Esophagus squamous epithelium (tissue), 5 donors: ENCODE measurements at places on chromosomes 13 and 19.
A peak's percentile ranks its signal among the peaks of the same experiment; 100 is the strongest.

DNA sequence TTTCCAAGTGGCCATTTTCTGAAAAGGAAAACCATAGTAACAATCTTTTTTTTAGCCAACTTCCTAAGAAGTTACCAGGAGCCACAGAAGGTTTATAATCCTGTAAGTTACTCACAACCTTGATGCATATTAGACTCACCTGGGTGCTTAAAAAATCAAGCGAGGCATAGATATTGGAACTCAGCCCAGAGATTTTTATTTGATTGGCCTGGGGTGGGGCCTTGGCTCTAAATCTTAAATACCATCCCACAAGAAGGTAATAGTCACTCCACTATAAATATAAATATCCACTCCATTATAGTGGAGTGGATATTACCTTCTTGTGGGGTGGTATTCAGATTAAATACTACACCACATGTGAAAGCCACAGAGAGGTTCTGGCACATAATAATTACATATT, 429.6 kb downstream of the RFC3 start:
- no peak for DNase-seq

DNA sequence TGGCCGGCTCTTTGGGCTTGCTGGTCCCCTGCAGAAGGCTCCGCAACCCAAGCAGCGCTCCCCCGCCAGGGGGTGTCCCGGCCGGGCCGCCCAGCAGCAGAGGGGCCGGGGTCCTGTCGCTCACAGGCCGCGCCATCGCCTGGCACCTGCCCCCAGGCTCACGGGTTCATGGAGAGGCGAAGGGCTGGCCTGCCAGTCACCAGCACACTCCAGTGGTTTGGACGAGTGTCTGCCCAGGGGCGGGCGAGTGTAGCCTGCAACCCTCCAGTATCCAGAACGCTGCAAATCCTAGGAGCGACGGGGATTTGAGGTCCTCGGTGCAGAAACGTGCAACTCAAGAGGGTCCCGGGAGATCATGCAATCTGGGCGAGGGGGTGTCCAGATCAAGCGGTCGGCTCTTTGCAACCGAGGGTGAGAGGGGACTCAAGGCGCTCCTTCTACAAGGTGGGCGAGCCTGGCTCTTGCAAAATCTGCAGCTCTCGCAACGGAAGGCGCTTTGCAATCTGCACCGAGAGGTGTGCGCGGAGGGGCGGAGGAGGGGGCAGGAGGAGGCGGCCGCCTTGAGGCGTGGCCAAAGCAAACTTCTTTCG, at the start of gene DBP:
Gene DBP, minus strand, starts transcription at position 521 of the 590 bp plus-strand sequence. Its CDS starts 385 bp downstream, at position 136.
- DNase-seq: peak; percentile 93

- no peak for DNase-seq
Observed at GRCh38 chr19:58406818-58407657, 1.4 kb upstream of the ZNF584 start.

DNA sequence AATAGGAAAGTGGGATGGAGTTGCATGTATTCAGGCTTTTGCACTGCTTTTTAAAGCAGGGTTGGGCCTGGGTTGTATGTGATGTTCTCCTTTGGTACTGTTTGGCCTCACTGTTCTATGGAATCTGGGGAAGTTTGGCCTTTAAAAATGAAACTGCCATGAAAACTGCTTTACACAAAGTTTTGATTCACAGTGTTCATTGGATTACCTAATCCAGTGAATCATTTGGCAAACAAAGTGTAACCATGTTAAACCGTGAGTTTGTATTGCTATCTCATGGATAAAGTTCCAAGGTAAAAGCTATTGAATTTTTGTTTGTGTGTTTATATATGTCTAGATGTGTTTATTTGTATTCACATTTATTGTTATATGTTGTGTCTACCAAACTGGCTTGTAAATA, 1658.6 kb downstream of the OLFM4 start:
- no peak for DNase-seq

DNA sequence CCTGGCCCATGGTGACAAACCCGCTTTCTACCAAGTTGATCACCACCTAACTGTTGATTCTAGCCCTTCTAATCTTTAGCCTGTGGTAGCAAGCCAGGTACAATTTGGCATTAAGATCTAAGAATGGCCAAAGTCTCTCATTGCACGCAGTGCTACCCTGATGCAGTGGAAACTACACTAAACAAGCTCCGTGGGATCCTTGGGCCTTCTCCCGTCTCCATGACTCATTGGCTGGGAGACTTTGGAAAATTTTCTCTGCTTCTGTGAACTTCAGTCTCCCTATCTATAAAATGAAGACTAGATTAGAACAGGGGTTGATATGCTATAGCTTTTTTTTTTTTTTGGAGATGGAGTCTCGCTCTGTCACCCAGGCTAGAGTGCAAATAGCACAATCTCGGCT, 223.0 kb downstream of the TSHZ3 start:
- no peak for DNase-seq

GRCh38 chr13:76644906-76645305, 241.3 kb downstream of the KCTD12 start:
- no peak for DNase-seq

- no peak for DNase-seq
Observed at GRCh38 chr13:25372284-25373081, 709 bp downstream of the ATP8A2 start.

DNA sequence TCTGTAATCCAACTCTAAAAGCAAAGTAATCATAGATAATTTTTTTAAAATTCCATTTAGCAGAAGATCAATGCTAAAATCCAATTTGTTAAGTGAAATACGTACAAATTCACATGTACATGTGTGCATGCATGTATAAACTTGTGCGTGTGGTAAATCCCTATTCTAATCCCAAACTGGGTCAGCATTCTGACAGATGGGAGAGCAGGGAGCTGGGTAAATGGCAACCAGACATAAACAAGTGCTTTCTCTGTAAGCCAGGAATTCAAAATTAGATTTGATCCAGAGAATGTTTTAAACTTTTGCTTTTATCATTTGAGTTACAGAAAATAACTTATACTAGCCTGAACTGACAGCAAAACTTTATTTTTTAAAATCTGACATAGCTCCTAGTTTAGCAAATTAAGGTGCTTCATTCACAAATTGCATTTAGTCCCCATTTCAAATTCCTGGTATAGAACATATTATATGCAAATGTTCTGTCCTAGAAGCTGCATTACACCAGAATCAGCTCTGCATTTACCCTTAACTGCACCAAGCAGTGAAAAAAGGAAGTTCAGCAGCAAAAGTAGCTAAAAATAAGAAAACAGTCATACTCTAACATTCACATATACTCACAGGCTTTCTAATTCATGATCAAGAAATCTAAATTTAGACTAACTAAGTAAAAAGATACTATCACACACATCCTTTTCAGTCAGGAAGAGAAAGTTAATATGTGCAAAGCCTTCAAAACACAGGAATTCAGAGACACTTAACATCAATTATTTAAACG, 32.6 kb downstream of the UBL3 start:
- DNase-seq: no peak

DNA sequence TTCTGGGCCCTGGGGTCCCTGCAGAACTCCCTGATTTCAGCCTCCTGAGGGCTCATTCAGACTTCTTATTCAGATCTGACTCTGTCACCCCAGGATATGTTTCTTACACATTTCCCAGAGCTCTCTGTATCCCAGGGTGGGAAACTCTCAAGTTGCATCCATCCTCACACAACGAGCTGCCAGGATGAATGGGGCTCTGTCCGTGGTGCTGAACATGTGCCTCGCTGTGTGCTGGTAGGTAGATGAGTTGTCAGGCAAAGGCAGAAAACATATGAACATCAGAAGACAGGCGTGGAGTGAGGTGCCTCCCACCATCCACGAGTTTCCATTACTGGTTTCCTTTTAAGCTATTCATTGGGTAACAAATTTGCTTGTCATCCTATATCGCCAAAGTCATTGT, 11.4 kb upstream of the IGFL1 start:
- DNase-seq: no peak

DNA sequence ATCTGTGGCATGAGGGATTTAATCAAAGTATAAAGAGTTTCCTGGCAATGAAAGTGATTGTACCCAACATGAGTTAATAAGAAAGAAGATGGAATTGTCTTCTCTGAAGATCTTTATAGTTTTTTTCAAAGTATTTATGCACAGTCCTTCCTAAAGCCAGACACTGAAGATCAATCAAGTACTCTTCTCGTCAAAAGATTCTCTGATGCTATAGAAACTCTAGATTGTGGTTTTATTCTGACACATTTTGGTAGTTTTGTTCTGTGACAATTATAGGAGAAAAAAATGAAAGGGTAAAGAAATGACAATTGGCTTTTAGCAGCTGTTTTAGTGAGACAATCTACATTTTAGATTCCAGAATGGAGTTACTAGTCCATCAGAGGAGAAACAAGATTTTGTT, 10.4 kb upstream of the ENOX1 start:
- DNase-seq: no peak

DNA sequence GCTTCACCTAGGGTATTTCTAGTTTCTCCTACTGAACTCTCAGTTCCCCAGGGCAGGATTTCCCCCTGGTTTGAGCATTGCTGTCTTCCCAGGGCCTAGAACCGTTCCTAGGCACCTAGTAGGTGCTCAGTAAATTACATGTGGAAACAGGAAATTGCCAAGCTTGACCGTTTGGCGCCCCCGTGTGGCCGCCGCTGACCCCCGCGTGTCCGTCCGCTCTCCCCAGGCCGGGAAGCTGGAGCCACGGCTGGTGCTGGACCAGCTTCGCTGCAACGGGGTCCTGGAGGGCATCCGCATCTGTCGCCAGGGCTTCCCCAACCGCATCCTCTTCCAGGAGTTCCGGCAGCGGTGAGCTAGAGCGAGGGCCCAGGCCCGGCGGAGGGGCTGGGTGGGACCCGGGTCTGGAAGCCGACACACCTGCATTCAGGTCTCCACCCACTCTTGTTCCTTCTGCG, 55.5 kb downstream of the MYH14 start:
- DNase-seq: no peak

- no peak for DNase-seq
Observed at GRCh38 chr13:27034678-27035111, 136.9 kb downstream of the USP12 start.

DNA sequence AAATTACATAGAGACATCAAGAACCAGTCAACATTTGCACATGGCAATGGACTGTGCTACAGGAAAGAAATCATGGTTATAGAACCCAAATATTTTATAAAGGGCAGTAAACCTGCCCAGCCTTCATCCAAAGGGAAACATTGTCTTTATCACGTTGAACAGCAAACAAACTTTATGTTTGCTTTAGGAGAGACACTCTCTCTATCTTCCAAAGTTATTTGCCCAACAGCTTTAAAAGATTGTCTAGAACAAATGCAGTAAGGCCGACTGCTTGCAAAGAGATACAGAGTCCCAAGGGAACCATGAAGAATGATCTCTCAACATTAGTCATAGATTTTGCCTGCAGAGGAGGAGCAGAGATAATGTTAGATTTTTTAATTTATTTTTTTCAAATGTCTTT, 1323.5 kb upstream of the SLC10A2 start:
- DNase-seq: no peak

GRCh38 chr19:6011794-6012193, 33.9 kb upstream of the RANBP3 start:
- no peak for DNase-seq

DNA sequence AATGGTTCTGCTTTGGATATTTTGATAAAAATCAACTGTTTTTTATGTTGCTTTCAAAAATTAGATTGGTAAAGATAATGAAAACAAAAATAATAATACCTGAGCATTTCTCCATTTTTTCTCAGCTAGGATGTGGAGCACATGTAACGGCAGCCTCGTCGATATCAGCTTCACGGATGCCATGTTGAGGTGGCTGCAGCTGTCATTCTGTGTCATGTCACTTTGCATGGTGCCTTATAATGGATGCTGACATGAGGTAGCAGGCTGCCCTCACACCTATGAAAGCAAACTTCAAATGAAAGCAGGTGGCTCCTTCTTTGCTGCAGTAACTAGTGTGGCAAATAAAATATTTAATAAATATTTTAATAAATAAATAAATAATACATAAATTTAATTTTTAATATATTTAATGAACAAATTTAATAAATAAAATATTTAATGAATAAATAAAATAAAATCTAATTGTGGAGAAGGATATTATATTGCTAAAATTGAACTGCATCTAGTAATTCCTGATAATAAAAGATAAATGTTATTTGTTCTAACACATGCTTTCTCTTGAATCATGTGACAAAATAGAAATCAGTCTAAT, 955.7 kb upstream of the SLC10A2 start:
- DNase-seq: no peak

DNA sequence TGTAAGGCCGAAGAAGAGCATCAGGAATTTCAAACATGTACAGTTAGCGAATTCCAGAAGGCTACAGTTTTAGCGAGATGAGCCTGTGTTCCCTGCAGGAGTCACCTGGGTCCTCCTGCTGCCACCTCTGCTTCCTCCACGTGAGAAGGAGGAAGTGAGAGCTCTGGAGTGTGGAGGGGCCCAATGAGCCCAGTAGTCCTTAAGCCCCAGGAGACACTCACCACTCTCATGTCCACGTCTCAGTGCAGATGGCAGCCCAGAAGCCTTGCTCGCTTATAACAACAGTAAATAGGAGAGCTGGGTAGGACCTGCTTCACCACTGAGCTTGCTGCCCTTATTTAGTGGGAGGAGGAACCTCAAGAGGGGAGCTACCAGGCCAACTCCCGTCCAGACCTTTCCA, 44.3 kb downstream of the SERP2 start:
- no peak for DNase-seq

DNA sequence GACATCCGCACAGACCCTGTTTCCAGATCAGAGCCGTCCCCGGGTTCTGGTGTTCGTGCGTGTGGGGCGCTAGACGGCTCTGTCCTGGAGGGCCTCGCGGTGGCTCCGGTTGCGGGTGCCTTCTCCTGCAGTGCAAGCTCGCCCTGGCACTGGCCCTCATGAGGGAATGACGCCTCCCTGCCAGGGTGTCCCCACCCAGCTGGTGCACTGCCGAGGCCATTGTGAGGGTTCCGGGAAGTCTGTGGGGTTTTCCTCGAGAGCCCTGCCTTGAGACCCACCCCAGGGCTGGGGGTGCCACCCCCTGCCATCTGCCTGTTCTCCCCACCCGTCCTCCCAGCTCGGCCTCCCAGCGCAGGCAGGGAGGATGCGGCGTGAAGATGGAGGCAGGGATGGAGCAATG, 19.2 kb upstream of the GNA15 start:
- no peak for DNase-seq

DNA sequence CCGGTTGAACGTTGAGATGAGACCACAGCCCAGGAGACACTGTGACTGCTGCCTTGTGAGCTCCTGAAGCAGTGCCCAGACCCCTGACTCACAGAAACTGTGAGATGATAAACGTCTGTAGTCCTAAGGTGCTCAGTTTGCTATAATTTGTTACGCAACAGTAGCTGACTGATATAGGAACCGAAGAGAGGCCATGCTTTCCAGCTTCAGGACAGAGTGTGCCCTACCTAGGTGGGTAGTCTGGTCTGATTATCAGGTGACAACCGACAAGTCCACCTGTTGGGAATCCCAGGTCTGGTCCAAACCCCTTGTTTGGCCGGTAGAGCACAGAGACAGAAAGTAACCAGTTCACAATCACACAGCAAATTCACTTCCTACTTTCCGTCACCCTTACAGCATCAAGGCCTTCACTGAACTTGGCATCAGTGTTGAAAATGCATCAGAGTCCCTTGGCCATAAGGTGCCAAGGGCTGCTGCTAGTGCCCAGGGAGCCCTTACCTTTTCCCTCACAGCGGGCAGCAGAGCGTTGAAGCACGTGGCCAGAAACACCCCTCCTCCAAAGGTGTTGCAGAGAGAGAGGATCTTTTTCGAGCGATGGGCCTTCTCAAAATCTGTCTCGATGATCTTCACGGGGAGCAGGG, 3.1 kb downstream of the SLC39A3 start:
- DNase-seq: no peak
